Fibroblast of the aortic adventitia (primary cell): ENCODE measurements at places on chromosomes 13 and 19. TPM values are rescaled to one million over a fixed set of nuclear protein-coding genes. Genes with fewer than 3 reads are reported as not detected.

The PABPC3 gene
- 0.08 and 0.09 TPM in 2 replicates for total RNA-seq

The CFD gene
- 25.8 and 161 TPM in 2 replicates for total RNA-seq

The CPT1C gene
- total RNA-seq: 23.4 and 39.4 TPM in 2 replicates

The PCDH17 gene
- 0.82 and 1.4 TPM in 2 replicates for total RNA-seq

The GRIN2D gene
- 1.2 and 2.2 TPM in 2 replicates for total RNA-seq

The FPR3 gene
- not detected in 2 replicates for total RNA-seq

The KCNJ14 gene
- total RNA-seq: 0.54 and 1.3 TPM in 2 replicates

The UHRF1 gene
- total RNA-seq: 2.3 and 61.8 TPM in 2 replicates

The RDH8 gene
- total RNA-seq: not detected in 2 replicates

The EXOSC5 gene
- total RNA-seq: 12.1 and 14.6 TPM in 2 replicates

The TDRD12 gene
- 0.36 TPM in 1 of 2 replicates, not detected in the other for total RNA-seq

The ERCC1 gene
- total RNA-seq: 109 and 111 TPM in 2 replicates
